ENCODE measurements at places on chromosomes 3 and 15. TPM values are rescaled to one million over a fixed set of nuclear protein-coding genes. Genes with fewer than 3 reads are reported as not detected.

The MYRIP gene
- 1.8 TPM for total RNA-seq

The PRTG gene
- total RNA-seq = 1.00 TPM

The CCDC13 gene
- total RNA-seq = 1.3 TPM

The JMJD7 gene
- 7.7 TPM for total RNA-seq

The KLHL6 gene
- total RNA-seq = 5.7 TPM

The SI gene
- 1.0 TPM for total RNA-seq

GRCh38 chr3:134359121-134360010 lies 14.9 kb downstream of the AMOTL2 start:
- peak; percentile 78 for DNase-seq

- DNase-seq = no peak
These were observed 183.4 kb upstream of the GADL1 start for GRCh38 chr3:31077826-31078225.

DNA sequence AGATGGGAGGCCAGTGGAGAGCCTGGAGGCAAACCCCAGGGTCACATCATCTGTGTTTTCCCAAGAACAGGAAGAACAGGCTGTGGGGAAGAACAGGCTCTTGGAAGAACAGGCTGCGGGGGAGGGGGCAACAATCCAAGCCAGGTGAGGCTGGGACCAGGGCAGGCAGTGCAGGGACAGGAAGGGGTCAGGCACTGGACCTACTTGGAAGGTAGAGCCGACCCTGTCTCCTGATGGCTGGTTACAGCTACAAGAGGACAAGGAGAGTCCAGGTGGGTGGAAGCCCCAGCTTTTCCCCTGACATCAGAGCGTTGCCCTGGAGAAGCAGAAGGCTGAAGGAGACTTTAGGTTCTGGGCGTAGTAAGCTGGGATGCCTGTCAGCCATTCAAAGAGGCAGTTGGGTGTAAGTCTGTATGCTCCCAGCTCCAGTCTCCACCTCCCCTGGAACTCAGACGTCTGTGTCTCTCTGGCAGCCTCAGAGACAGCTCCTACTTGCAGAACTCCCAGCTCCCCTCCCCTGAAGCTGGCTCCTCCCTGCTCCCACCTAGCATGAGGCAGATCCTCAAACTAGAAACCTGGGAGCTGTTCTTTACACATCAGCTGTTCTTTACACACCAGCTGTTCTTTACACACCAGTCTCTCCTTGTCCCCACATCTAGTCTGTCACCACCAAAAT lies 130.9 kb downstream of the DNAJB8 start:
- DNase-seq = peak; percentile 39

DNA sequence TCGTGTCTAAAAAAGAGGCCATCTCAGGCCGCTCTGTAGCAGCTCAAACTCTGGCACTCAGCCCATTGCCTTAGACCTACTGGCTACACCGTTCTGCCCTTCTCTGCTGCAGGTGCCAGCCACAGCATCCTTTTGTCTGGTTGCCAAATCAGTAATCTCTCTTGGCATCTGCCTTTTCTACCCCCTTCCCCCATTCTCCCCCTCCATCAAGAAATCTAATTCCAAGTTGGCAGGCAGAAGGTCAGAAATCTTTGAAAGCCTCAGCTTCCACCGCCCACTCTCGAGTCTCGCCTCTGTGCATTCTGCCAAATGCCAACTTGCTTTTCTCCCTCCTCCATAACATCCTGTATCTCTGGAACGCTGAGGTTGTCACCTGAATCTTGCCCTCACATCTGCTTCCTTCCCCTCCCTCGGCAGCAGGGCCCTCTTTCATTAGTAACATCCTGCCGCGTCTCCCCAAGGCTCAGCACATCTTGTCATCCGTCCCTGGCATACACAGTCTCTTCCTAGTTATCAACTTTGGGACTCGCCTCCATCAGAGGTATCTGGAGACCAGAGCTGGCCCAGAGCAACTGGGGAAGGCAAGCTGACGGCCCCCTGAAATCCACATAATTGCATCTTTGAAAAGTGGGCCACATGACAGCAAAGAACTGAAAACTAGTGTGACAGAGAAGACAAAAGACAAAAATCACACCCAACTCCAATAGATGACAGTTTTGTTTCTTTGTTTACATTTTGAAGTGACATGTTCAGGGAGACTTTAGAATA lies 312.0 kb upstream of the CCDC54 start:
- DNase-seq = no peak

GRCh38 chr3:169242708-169243513 lies 420.6 kb downstream of the MECOM start:
- no peak for DNase-seq

- no peak for DNase-seq
These were observed 199.1 kb upstream of the ZPLD1 start for GRCh38 chr3:102235679-102236078.

- DNase-seq = no peak
These were observed 196.8 kb downstream of the GOLGA6L6 start for GRCh38 chr15:20344601-20345400.

DNA sequence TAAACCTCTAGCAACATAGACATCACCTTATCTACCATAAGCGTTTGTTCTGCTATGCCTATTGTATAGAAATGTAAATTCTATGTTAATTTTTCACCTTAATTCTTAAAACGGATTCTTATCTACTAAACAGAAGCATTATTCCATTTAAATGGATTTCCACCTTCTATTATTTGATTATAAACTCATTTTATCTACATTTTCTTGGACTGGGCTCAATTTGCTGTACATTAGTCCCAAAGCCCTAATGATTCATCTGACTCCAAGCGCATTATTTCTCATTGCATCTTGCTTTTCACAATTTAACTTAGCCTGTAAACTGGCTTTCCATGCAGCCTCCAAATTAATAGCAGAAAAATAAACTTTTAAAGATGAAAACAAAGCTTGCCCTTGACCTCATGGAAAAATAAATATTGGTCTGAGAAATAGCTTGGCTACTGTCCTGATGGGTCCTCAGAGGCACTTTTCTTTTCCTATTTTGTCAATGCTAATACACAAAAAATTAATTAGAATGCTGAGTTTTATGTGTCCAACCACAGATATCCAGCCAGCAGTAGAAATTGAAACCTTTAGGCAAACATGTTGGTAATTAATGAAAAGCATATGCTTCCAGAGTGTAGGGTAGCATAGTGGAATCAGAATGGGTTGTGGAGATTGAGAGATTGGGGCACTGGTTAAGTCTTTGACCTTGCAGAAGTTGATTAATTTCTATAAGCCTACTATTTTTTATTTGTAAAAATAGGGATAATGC lies 81.4 kb upstream of the CFAP20DC start:
- DNase-seq = no peak

- DNase-seq = peak; percentile 37
These were observed 201.2 kb downstream of the FAM43A start for GRCh38 chr3:194886836-194887235.

DNA sequence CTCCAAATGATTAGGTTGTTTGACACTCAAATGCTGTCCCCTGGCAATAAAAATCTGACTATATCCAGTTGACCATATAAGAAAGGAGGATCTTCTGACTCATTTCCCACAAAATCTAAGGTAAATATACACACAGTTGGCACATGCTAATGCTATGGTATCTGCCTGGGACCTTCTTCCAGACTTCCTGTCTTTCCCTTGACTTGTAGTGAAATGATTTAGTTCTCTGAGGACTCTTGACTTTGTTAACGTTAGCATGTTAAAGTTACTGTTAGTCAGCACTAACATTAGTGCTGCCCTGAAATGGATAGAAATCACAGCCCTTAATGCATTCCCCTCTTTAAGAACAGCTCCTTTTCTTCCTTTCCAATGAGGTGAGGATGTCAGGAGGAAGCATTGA lies 124.3 kb upstream of the LSAMP start:
- no peak for DNase-seq

DNA sequence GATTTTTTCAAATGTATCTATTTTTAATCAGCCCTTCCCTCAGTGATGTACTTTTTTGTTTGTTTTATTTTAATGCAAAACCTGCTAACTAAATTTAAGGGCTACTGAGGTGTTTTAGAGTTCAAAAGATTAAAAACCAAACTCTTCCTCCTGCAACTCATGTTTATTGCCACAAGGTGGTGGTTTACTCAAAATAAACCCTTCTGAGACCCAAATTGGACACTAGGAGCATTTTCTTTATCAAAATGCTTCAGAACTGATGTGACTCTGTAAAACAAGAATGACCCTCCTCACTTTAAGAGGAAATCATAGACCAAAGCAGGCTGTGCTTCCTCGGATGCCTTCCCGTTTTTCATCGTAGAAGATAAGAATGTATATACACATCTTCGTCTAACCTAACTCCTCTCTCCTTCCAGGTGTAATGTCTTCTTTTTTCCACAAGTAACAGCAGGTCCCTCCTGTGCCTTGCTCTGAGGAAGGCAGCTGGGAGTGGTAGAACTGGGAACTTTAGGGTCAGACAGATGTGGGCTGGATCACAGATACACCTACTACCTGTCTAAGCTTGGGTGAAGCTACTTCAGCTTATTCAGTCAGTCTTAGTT lies 2.9 kb upstream of the NME9 start:
- peak; percentile 8 for DNase-seq

DNA sequence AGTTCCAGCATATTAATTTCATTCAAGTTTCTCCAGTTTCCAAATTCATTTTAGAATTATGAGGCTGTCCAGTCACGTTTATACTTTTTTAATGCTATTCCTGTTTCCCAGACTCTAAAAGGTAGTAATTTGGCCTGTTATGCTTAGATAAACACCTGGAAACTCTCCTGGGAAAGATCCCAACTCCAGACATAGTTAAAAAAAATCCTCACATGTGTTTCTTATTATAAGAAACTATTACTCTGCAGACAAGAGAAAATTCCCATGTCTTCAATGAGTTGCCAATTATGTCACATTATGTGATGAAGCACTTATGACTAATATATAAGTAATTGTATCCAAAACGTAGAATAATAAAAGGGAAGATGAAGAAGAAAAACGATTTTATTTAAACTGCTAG lies 137.1 kb upstream of the TMC3 start:
- DNase-seq = no peak

GRCh38 chr15:65867244-65867643 lies 2.0 kb upstream of the RAB11A start:
- DNase-seq = no peak

DNA sequence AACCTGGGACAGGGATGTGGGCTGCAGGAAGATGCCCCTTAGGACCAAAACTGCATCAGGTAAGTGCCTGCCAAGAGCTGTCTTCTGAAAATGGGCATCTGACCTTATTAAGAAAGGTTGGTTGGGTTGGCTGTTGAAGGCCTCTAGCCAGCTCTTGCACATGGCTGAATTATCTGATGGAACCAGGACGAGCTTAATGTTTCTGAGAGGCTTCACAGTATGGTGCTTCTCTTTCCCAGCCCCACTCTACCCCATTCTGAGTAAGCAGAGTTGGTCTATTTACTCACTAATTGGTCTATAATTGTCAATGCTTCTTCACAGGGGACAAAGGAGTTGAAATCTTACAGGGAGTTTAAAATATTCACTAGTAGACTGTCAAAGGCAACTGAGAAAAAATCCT lies 48.4 kb downstream of the DTWD1 start:
- DNase-seq = no peak

- no peak for DNase-seq
These were observed 35.0 kb upstream of the TJP1 start for GRCh38 chr15:29857221-29857789.

DNA sequence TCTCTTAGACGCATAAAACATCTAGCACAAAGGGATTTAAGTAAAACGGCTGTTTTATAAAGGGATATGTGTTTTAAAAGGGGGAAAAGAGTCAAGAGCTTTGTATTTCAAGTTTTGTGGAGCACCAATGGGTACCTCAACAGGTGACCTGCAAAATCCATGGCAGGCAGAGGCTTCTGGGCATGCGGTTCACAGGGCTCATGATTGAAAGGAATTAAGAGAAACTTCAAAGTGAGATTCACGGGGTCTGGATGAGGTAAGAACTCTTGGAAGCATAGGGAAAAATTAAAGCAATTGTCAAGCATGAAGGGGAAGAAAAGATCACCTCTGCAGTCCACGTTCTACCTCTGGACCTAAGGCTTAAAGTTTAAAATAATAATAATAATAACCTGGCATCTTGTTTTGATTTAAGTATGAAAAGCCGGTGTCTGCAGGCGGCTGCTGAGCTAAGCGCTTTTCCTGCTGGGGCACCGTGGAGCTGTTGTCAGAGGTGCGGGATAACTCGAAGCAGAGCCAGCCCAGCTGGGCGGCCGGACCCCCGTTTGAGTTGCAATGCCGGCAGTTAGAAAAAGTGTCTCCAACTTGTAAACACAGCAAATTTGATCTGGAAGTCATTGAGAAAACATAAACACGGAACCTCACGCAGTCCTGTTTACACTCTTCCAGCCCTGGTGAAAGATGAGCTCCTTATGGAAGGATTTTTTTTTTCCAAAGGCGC lies 40.5 kb downstream of the HES1 start:
- no peak for DNase-seq

DNA sequence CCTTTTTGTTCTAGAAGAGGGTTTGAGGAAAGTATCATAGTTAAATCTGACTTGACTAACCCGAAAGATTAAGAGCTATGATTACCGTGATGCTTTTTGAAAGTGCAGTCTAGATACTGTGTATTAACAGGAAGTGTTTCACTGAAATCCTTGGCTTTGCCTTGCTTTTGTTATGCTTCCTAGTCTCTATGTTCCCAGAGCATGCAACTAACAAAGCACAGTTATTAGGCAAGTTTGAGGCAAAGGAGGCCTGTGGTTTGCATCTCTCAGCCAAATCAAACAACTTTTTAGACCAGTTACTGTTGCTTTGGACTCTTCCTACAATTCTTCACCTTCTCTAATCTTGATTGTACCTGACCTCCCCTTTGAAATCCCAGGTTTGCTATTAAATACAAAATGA lies 3.9 kb downstream of the LXN start:
- DNase-seq = no peak

GRCh38 chr3:142003291-142003690 lies 126.8 kb downstream of the ATP1B3 start:
- DNase-seq = no peak

- DNase-seq = no peak
These were observed 34.8 kb downstream of the MAP1A start for GRCh38 chr15:43552256-43552655.

Measured in mesenteric fat pad (tissue), 1 donor.